Kidney tubule cell (primary cell): ENCODE measurements at places on chromosomes 6 and 20.

- no peak for DNase-seq
Measured at GRCh38 chr6:133613211-133613610, 275.7 kb upstream of the TCF21 start.

GRCh38 chr20:40668449-40669228, 20.4 kb downstream of the MAFB start:
- peak; percentile 30 for DNase-seq

DNA sequence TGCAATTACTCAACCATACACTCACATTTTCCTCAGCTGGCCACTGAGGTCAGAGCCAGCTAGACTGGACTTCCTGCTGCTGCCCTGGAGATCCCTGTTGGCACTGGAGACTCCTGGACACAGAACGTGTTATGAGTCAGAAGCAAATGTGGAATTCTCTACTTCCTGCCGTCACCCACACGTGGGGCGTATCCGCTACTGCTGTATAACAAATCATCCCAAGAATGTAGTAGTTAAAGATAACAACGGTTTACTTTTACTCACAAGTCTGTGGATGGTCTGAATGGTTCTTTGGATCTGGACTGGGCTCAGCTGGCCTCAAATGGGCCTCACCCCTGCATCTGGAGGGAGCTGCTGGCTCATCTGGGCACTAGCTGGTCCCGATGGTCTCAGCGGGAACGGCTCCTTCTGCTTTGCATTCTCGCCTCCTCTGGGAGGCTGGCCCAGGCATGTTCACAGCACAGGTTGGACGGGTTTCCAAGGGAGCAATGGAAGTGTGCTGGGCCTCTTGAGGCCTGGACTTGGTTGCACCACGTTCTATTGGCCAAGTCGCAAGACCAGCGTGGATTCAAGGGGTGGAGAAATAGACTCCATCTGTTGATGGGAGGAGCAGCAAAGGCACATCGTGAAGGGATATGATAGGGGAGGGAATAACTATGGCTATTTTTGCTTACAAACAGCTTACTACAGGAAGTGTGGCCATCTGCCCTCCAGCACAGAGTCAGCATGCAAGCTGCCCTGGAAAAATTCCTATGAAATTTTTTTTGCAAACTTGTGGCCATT, 118.5 kb downstream of the SNX5 start:
- DNase-seq = peak; percentile 96

- no peak for DNase-seq
Measured at GRCh38 chr6:156634951-156635371, 142.2 kb upstream of the ARID1B start.

DNA sequence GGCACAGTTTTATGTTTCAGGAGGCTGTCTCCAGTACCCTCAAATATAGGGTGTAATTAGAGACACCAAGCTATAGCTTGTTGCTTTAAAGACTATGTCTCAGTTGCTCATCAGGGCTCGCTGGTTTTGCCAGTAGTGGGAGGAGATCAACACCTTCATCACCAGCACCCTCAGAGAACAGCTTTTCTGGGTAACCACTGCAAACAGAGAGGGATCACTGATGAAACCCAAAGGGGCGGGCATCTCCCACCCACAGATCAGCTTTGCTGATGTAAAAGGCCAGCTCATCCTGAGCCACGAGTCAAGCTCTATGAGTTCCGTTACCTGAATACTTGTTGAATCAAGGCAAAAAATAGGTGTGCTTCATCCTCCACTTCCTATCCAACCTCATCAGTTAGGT, 187.7 kb downstream of the AIG1 start:
- DNase-seq = no peak

GRCh38 chr6:43220439-43220951, 8.8 kb downstream of the DNPH1 start:
- no peak for DNase-seq

GRCh38 chr20:50712771-50713656, 18.4 kb upstream of the PARD6B start:
- no peak for DNase-seq

GRCh38 chr6:118554698-118555097, 6.6 kb downstream of the PLN start:
- DNase-seq = no peak

- DNase-seq = no peak
Measured at GRCh38 chr20:23582293-23582692, 14.0 kb upstream of the CST9L start.

DNA sequence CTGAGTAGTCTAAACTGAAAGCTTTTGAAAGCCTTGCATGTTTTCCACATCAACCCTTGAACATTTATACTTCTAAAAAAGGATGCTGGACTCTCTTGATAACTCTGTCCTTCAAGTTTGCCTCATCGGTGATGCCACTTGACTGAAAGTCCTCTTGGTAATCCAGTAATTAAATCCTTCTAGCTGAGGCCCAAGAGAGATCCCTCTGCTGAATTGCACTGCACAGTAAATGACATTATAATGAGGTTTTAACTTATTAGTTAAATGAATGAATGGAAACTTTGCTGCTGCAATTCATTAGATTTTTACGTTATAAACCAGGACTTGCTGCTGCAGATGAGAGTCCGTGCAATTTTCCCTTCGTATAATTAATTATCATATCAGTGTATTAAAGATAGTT, 363.9 kb upstream of the FLRT3 start:
- no peak for DNase-seq

- no peak for DNase-seq
Measured at GRCh38 chr20:3727401-3728021, 5.0 kb upstream of the HSPA12B start.

DNA sequence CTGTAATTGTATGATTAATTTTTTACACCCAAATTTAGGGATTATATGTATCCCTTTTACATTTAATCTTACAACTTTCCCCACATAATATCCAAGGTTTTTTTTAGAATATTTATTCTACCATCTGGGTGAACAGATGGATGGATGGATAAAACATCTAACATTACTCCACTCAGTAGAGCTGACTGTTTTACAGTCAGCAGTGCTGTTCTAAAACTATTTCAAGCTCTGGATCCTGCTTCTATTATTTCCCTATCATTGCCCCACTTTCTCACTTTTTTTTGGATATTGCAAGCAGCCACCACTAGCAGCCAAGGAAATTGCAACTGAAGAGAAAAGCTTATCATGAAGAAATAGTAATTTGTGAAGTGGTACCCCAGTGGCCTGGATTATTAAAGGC, 173.7 kb downstream of the ARHGAP18 start:
- no peak for DNase-seq

DNA sequence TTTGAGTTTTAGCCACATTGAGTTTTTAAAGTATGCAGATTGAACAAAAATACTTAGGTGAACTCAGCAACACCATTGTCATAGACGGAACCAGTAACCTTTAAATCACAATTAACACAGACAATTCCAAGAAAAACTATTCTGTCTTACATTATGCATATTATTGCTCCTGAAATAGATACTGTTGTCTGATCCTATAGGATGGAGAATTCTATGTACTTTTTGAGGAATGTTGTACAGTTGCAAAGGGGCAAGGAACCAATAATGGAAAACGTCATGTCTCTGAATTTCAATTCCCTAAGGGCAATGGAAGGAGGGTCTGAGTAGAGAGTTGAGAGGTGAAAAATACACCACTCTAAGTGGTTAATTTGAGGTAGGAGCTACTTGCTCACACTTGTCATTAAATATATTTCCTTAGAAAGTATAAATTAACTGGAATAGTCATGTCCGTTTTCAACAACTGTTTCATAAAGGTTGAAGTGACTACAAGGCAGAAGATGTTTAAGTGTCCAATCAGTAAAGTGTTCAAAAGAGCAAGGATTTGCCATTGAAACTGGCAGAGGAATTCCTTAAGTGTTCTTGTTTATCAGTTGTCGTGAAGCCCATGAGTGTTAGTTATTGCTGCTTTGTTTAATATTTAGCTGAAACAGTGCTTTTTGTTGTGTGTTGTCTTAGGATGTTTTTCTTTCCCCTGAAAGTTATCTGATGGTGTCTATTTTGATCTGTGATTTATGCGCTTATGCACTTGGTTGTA, 1.3 kb downstream of the NKAIN2 start:
- no peak for DNase-seq

DNA sequence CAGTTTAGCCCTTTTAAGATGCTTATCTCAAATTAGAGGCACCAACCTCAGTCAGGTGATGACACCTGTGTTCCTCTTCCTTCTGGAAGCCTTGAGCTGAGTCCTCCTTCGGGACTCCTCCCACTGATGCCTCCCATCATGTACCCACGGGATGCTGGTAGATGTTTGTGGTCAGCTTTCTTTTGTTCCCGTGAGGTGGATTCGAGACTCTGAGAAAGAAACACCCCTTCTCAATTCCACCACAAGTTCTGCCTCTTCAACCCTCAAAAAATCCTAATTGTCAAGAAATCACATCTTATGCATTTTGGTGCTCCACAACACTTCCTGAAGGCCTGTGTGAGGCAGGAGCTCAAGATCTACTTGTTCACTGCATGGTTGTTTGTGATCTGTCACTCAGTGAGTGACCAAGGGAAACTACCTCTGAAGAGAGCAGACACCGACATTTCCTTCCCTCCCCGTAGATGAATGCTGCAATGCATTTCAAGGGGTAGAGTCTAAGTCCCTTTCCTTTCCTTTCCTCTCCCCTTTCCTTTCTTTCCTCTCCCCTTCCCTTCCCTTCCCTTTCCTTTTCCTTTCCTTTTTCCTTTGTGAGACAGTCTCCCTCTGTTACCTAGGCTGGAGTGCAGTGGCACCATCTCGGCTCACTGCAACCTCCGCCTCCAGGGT, 50.5 kb downstream of the PCNA start:
- no peak for DNase-seq

DNA sequence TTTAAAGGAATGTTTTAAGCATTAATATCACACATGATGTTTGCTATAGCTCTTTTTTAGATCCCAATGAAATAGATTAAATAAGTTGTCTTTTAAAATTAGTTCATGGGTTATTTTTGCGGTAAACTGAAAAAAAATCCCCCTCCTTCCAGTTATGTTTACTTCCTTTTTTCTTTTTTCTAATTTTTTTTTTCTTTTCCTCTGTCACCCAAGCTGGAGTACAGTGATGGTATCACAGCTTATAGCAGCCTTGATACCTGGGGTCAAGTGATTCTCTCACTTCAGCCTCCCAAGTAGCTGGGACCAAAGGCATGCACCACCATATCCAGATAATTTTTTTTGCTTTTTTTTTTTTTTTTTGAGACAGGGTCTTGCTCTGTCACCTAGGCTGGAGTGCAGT, 17.8 kb upstream of the SCAF8 start:
- DNase-seq = no peak
